B cell (primary cell): ENCODE measurements at places on chromosomes 16 and 17.

DNA sequence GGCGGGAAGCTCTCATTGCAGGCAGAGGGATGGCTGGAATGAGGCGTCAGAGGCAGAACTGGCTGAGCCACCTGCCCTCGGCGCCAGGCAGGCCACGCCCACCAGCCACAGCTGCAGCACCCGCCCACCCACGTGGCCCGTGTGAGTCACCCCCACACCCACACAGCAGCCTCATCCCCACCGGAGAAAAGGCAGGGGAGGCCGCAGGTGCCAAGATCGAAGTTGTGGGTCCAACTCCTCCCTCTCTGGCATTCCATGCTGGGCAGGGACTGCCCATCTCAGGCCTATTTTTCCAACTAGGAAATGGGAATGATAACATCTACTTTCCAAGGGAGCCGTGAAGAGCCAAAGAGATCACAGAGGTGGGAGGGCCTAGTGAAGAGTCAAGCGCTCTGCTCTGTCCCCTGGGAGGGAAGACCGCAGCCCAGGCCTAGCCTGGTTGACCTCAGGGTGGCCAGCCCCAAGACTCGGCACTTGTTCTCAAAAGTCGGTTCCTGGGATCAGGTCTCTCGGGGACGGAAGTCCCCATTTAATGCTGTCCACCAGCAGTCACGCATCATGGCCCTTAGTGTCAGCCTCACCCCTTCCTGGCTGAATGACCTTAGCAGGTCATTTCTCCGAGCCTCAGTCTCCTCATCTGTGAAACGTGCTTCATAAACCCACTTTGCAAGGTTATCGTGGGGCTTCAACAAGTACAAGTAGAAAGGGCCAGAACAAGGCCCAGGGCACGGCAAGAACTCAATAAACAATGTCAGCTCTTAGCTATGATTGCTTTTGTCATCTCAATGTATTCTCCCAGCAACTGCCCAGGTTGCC, at the start of gene TRPV3:
Gene TRPV3 (minus strand): TSS at position 45 of the 816 bp plus-strand sequence. CDS start 2,962 bp downstream, outside the sequence.
- peak; percentile 81 for DNase-seq

- DNase-seq: no peak
Observed at GRCh38 chr17:41730479-41730878, 4.0 kb downstream of the HAP1 start.

- no peak for DNase-seq
Observed at GRCh38 chr17:8087075-8087951, at the start of gene ALOX12B. TSS of gene ALOX12B (minus strand) at chr17:8087716. CDS start at chr17:8087442, 274 bp downstream.

DNA sequence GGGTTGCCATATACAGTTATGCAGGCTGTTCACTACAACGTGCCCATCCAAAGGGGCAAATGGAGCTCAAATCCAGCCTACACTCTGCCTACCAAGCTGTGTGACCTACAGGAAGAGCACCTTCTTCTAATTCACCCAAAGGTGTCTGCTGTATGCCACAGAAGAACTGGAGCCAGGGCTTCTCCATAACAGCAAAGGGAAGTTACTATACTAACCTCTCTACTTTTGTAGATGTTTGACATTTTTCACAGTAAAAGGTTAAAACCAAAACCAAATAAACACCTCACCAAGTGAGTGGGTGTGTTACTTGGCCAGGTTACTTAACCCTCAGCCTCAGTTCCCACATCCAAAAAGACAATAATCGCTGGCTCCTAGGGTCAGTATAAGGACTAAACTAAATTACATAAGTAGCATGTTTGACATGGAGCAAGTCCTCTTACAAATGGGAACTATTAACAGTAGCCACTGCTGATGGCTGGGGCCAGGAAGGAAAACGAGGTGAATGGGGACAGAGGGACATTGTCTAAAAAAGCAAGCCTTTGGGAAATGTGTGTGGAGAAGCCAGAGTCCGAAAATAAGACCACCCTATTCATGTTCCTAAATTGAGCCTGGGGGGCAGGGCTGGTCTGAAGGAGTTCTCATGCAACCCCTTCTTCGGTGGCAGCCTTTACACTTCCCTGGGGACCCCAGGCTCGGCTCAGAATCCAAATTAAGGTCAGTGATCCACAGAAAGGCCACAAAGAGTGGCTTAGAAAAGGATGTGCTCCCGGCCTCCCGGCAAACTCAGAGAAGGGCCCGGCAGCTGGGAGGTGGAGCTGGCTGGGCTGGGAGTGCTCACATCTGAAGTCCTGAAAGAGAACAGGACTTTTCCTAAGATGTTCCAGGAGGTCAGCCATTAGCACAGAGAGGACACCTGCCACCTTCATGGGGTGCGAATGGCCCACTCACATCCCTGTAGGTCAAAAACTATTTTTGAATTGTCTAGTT, 13.5 kb downstream of the CUEDC1 start:
- DNase-seq: no peak

DNA sequence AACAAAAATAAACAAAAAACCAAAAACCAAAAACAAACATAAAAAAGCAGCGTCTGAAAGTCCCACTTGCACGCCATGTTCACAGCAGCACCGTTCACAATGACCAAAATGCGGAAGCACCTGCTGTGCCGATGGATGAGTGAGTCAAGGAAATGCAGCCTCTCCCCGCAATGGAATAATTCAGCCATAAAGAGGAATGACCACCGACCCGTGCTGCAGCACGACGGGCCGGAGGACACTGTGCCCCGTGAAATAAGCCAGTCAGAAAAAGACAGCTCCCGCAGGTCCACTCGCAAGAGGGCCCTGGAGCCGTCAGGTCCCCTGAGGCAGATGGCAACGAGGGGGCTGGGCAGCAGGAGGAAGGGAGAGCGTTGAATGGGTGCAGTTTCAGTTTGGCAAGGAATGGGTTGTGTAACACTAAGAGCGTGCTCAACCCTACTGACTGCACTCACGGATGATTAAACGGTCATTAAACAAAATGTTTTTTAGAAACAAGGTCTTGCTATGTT, 5.1 kb downstream of the CLCN7 start:
- peak; percentile 62 for DNase-seq

GRCh38 chr17:30378241-30378824, 394 bp upstream of the CPD start:
- DNase-seq: no peak

- peak; percentile 52 for DNase-seq
Observed at GRCh38 chr17:65022751-65023700, 33.5 kb downstream of the GNA13 start.

DNA sequence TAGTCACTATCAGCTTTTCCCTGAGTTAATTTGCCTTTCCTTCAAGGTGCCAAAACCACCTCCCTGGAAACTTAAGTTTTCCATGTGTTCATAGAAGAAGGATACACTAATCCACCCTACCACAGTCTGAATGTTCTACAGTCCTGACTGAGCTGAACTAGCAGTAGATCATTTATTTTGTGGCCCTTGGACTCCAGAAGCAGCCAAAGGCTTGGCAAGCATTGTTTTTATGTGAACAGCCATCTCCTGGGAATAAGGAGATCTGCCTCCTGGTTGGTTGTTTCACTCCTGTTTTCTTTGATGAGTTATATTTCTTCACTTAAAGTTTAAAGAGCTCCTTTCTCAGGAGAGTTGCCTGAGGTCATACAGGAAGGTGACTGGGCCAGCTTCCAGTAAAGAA, 634.6 kb upstream of the SOX9 start:
- DNase-seq: no peak

DNA sequence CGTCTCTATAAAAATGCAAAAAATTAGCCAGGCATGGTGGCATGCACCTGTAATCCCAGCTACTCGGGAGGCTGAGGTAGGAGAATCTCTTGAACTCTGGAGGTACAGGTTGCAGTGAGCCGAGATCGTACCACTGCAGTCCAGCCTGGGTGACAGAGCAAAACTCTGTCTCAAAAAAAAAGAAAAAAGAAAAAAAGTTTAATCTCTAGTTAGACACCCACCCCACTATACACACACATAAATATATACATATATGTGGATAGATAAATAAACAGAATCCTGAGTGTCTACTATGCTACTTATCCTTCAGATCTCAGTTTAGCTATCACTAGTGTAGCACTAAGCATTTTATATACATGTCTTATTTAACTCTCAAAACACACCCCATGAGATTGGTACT, 18.7 kb downstream of the ITGAL start:
- DNase-seq: no peak
